ENCODE measurements at places on chromosomes 2 and 18. TPM values are rescaled to one million over a fixed set of nuclear protein-coding genes. Genes with fewer than 3 reads are reported as not detected.

Gene CACNB4
- total RNA-seq, result under 0.01 TPM

Gene REEP1
- 0.40 TPM for total RNA-seq

Gene IL37
- total RNA-seq, result not detected

Gene EPAS1
- total RNA-seq, result 119 TPM

Gene LINC00305
- not detected for total RNA-seq

Gene SP110
- 10.5 TPM for total RNA-seq

Gene FABP1
- total RNA-seq, result not detected

Gene RMDN2
- total RNA-seq, result 2.2 TPM

Gene GALR1
- total RNA-seq, result not detected

Gene IFIH1
- total RNA-seq, result 6.9 TPM

Gene FIGN
- total RNA-seq, result 1.0 TPM

Gene TMEM182
- 2.6 TPM for total RNA-seq

Gene CENPA
- 7.7 TPM for total RNA-seq

Gene KYNU
- 4.4 TPM for total RNA-seq

Gene POTEF
- not detected for total RNA-seq

Gene TTC31
- 31.8 TPM for total RNA-seq

All from epithelial cell of alveolus of lung (primary cell).